ENCODE measurements at places on chromosomes 2 and 18.

GRCh38 chr18:6406910-6407470 is 7.7 kb downstream of the L3MBTL4 start:
- no peak for DNase-seq

GRCh38 chr2:97739893-97740245 is 26.5 kb downstream of the ZAP70 start:
- DNase-seq, result no peak

- DNase-seq, result peak; percentile 20
These were observed 93.9 kb downstream of the EVA1A start for GRCh38 chr2:75466708-75467311.

DNA sequence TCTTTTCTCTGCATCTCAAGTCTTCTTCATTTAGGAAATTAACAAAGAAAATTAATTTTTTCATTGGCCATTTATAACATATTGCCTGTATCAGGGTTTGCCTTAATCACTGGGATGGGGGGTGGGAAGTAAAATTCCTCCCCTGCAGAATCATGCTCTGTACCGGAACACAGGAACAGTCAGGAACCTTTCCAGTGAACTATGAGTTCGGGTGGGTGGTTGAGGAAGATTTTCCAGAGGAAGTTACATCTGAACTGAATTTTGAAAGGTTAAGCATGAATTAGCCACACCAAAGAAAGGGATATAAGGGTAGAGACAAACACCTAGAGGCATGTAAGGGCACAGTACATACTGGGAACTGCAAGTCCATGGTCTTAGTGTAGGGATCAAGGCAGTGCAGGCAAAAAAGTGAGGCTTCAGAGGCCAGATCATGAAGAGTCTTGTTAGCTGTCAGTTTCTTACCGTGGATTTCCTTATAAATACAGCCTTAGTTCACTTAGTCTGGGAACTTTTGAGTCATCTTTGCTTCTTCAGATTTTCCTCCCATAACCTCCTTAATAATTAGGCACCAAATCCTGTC is 55.6 kb downstream of the FAM117B start:
- no peak for DNase-seq

DNA sequence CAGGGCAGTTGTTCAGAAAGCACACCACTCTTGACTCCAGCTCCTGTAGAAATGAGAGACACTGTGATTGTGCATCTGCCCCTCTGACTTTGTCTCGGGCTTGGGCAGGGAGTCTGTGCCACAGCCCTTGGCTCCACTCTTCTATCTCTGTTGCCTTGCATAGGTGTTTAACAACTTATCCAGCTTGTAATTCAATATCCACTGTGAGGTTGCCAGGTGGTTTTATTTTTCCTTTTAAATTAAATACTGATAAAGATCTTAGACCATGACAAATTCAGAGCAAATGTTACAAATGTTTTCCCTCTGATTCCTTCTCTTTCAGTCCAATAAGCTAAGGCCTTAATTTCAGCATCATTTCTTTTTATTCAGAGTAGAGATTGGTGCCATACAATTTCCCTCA is 421.7 kb downstream of the STK39 start:
- no peak for DNase-seq

- DNase-seq, result no peak
These were observed 147.7 kb downstream of the ZNF516 start for GRCh38 chr18:76347341-76347740.

DNA sequence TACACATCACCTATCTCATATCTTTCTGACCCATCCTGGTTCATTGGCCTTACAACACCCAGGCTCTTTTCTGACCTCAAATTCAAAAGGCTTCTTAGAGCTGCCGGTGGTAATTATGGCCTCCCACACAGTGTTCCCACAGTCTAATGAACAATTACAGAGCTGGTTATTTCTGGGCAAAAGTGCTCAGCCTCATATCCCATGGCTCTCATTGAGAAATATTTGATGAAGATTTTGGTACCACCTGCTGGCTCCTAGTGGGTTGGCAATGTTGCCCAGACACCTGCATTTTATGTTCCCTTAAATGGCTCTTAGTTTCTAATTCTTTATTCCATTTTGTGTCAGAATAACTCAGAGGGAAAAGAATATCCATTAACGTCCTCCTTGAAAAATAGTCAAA is 20.1 kb upstream of the SCYGR2 start:
- no peak for DNase-seq

DNA sequence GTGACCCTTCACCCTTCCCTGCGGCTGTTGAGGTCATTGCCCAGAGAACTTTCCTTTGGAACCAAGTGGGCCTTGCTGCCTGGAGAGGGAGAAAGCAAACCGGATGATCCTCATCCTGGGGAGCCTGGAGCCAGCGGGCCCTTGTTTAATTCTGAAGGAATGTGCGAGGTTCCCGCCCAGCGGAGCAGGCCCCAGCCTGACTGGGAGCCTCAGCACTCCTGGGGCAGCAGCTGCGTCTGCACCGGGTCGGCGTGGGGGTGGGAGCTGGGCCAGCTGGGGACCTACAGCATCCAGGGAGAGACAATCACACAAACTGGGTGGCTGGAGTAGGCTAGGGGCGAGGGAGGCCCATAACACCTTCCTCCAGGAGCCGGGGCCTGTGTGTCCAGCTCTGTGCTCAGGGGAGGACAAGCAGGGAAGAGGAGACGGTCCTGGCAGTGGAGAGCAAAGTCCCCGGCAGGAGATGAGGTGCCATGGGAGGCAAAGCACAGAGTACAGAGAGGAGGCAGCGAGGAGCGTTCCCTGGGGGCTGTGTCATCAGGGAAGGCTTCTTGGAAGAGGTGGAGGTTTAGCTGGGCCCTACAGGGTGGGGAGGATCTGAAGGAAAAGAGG is 61.9 kb upstream of the HAAO start:
- DNase-seq, result no peak

- DNase-seq, result no peak
These were observed 105.5 kb downstream of the UGGT1 start for GRCh38 chr2:128196471-128196931.

DNA sequence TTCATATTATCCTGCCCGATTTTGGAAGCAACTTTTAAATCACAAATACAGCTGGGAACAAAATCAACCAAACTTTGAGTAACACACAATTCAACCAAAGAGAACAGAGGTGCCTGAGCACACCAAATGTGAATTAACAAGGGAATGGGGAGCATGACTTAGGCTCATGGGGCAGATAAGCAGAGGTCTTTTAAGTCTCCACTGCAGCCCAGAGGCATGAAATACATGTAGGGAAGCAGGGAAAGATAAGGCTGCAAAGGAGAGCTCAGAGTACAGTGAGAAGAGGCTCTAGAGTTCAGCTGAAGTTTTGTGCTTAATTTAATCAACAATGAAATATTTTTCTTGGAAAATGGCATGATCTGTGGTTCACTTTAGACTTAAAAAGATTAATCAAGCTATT is 49.0 kb downstream of the CYTIP start:
- no peak for DNase-seq

- no peak for DNase-seq
These were observed 46.6 kb upstream of the RFX8 start for GRCh38 chr2:101521487-101521886.

GRCh38 chr2:233565685-233566140 is 869 bp downstream of the USP40 start:
- no peak for DNase-seq

- no peak for DNase-seq
These were observed 1329.5 kb downstream of the LRP1B start for GRCh38 chr2:140801311-140801710.

GRCh38 chr2:49028101-49028500 is 126.2 kb downstream of the FSHR start:
- no peak for DNase-seq

DNA sequence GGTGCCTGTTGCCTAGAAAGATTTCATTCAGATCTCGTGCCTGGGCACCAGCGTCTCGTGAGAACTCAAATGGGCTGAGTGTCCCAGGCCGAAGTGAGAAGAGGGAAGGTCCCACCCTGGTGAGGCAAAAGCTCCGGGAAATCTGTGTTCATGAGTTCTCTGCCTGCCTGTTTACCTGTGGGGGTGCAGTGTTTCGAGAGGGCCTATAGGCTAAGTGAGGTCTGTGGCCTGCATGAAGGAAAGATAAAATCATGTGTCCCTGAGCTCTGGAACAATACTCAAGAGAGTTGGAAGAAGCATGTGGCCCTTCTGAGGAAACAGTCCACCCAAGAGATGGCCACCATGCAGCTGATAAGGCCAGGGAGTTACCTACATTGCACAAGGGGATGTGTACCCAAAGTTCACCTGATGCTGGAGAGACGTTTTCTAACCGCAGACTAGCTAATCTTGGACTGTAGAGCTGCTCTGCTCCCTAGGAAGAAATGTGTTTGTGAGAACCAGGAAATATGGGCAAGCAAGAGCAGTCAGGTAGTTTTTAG is 63.5 kb upstream of the ST3GAL5 start:
- DNase-seq, result no peak
